AG08395 (cell line): ENCODE measurements at places on chromosomes 2 and 18.

DNA sequence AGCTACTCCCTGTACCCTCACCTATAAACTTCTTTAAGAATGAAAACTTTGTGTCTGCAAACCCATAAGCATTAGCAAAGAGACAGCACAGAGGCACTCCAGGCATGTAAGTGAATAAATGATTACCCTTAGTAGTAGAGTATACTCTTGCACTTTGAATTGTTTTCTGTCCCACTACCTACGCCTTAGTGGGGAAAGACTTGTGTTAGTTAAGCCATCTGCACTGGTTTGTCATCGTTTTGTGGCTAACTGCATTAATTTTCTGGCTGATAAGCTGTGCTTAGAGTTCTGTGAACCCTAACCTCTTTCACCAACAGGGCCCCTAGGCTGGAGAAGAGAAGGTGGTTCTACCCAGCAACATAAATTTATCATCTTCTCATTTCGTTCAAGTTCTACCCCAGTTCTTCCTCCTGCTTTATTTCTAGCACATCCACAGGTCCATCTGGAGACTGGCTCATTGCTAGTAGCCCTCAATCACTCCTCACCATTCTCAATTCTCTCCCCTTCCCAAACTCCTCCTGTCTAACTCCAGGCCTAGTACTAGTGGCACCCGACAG, 710 bp downstream of the LMAN2L start:
- DNase-seq: no peak

GRCh38 chr2:21644266-21644665, 520.5 kb downstream of the TDRD15 start:
- DNase-seq: no peak

- DNase-seq: no peak
Observed at GRCh38 chr2:102226612-102227391, 40.0 kb downstream of the IL1RL2 start.

DNA sequence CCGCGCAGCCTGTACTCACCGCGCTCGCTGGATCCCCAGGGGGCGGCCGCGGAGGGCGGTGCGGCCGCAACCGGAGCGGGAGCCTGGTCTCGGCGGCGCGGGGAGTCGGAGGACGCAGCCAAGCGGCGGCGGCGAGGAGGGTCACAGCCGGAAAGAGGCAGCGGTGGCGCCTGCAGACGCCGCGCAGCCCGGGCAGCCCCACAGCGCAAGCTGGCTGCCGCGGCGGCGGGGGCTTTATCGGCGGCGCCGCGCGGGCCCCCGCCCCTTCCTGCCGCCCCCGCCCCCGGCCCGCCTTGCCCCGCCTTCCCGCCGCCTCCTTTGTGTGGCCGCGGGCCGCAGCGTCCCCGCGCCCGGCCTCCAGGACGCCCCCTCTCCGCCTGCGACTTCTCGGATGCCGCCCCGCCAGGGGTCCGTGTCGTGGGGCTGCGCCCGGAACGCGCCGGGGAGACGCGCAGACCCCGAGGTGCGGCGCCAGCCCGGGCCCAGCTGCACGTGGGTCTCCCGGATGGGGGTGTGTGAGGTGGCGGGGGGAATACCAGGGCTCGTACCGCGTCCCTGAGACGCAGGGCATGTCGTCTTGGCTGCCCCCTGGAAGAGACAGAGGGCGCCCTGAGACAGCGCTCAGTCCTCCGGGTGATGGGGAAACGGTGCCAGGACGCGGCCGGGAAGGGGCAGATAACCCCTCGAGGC, at the start of gene SERPINE2:
TSS of gene SERPINE2 (minus strand) at position 207 of the 690 bp plus-strand sequence. CDS start 37,386 bp downstream, outside the sequence.
- peak; percentile 90 for DNase-seq

- DNase-seq: peak; percentile 29
Observed at GRCh38 chr2:183070942-183071844, 7.4 kb upstream of the DUSP19 start.

DNA sequence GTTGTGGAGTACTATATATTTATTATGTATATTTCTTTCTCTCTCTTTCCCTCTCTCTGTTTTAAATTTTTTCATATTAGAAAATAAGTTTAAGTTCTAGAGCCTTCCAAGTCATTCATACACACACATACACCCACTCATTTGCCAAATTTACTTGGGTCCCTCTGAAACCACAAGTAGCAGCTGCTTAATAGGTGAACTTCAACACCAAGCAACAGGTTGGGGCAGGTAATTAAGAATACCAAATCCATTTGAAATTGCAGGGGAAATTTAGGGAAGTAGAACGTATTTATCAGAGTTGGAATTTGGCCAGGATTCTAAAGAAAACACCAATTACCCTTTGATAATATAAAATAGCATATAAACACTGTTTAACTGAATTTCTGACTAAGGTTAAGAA, 75.0 kb upstream of the RBBP8 start:
- no peak for DNase-seq

- peak; percentile 60 for DNase-seq
Observed at GRCh38 chr2:73970850-73971471, 13.7 kb upstream of the TET3 start.
